Stimulated activated CD8-positive, alpha-beta memory T cell treated with anti-CD3 and anti-CD28 coated beads, Interleukin-15, amount 100 ng/mL, for 24 hours (primary cell): ENCODE measurements at places on chromosomes 16 and 17.

- DNase-seq = no peak
Observed at GRCh38 chr17:61002316-61002736, 324.7 kb downstream of the BCAS3 start.

DNA sequence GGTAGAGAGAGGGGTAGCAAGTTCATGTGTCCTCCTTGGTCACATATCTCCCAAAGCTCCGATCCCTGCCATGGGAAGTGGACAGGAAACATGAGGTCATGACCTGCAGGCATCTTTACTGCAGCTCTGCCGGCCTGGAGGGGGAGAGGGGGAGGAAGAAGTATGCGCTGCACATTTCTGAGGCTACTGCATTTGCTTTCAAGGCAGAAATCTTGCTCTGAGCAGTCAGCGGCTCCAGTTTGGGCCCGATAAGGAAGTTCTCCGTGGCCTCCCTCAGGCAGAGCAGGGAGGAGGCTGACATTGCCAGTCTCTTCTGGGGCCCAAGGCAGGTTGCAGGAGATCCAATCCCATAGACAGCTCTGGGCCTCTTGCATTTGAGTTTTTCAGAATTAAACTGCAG lies 1.5 kb upstream of the NHERF1 start:
- no peak for DNase-seq

- DNase-seq = no peak
Observed at GRCh38 chr16:4225075-4225474, 16.8 kb downstream of the SRL start.

DNA sequence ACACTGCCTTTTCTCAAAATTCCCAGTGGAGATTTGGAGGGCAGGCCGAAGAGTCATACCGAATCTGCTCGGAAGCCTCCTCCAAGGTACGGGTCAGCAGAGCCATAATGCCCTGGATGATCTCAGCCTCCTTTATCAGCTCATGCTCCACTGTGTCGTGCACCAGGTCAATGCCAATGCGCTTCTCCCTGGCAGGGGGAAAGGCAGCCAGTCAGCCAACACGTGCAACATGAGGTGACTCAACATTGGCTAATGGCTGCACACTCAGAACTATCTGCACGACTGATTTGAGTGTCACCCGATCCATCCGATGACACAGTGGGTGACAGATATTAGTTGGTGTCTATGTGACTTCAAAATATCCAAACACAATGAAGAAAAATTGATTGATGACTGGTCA lies 15.8 kb downstream of the TEKT1 start:
- no peak for DNase-seq

DNA sequence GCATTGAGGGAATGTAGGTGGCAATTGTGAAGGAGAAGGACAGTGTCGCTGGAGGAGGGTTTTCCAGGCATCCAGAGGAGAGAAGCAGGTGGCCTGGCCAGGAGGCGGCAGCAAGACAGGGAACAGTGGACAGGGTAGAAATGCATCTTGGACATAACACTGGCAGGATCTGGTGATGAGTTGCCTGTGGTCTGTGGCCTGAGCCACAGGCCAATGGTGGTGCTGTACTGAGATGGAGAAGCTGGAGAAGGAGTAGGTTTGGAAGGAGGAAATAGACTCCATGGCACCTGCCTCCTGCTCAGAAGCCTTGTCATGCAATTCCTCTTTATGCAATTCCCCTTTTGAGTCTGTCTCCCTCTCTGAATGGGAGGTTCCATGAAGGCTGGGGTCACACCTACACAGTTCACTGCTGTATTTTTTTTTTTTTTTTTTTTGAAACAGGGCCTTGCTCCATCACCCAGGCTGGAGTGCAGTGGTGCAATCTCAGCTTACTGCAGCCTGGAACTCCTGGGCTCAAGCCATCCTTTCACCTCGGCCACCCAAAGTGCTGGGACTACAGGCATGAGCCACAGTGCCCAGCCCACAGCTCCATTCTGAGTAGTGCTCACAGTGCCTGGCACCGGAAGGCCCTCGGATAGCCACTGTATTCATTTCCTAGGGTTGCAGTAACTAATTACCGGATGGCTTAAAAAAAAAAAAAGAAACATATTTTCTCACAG lies 13.5 kb upstream of the CACNG4 start:
- DNase-seq = no peak

DNA sequence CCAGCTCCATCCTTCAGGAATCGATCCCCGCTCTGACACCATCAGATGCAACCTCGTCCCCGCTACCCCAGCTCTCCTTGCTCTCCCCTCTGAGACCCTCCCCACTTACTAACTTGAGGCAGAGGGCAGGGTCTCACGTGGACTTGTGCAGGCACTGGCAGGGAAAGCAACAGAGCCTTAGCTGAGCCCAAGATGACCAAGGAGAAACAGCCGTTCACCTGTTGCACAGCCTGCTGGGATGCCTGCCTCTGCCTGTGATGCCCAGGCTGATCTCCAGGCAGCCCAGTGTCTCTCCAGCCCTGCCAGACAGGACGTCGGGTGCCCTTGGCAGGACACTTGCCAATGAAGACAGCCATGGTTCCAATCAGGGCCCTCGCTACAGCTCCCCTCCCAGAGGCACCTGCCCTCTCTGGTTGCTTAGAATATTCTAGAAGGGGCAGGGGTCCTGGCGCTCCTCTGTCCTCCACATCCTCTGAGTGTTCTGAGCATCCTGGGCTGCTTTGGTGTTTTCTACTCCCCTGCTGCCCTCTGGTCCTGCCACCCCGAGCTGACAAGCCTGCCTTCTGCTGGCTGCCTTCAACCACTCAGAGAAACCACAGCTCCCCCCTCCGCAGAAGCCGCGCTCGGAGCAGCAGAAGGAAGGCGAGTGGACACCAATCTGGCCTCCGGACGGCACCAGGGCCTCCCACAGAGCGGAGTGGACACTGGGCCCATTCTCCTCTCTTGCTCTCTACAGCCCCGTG lies 6.7 kb downstream of the CEP295NL start:
- DNase-seq = no peak

DNA sequence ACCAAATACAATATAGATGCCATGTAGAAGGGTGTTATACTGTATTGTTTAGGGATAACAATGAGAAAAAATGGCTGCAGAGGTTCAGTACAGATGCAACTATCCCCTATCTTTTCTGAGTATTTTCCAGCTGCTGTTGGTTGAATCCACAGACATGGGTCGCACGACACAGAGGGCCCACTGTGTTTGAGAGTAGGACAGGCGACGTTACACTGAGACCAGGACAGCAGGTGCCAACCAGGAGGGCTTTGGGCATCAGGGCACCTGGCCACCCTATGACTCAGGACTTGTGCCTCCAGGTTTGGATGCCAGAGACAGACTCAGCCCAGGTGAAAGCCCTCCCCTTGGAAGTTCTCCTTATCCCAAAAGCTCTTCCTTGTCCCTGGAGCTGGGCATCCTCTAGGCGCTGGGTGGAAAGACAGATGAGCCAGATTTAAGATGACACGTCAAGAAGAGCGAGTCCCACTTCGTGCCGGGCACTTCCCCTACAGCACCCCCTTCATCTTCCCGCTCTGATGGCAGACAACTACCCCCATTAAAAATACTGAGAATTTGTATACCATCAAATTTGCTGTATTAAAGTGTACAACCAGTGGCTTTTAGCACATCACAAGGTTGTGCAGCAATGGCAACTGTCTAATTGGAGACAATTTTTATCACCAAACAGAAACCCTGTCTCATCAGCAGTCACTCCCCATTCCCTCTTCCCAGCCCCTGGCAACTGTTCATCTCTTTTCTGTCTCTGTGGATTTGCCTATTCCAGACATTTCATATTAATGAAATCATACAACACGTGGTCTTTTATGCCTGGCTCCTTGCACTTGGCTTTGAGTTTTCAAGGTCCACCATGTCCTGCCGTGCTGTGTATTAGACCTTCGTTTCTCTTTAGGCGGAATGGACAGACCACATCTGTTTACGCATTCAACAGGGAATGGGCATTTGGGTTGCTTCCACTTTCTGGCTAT lies 30.6 kb downstream of the TNFRSF13B start:
- DNase-seq = no peak

- no peak for DNase-seq
Observed at GRCh38 chr17:74785096-74785980, 9.2 kb upstream of the NAT9 start.

GRCh38 chr16:27234171-27234570 lies 30.8 kb downstream of the KDM8 start:
- no peak for DNase-seq

GRCh38 chr17:42530952-42531454 lies 5.0 kb upstream of the NAGLU start:
- no peak for DNase-seq

- DNase-seq = no peak
Observed at GRCh38 chr17:63644846-63645245, 22.6 kb downstream of the MAP3K3 start.

DNA sequence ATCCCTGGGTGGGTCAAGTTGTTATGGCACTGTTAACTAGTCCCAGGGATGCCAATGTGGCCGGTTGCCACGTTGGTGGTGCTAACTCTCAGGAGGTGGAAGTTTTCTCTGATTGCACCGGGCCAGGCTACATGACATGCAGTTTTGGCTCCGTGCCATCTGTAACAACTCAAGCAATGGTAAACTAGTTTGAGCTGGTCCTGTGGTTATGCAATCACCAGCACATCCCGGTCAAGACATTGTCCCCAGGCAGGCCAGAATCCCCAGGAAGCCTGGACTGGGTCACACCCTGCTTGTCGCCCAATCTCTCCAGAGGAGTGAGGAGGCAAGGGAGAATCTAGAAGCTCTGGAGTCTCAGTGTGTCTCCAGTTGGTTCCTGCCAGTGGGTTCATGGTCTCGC lies 10.1 kb upstream of the CCL17 start:
- DNase-seq = no peak

DNA sequence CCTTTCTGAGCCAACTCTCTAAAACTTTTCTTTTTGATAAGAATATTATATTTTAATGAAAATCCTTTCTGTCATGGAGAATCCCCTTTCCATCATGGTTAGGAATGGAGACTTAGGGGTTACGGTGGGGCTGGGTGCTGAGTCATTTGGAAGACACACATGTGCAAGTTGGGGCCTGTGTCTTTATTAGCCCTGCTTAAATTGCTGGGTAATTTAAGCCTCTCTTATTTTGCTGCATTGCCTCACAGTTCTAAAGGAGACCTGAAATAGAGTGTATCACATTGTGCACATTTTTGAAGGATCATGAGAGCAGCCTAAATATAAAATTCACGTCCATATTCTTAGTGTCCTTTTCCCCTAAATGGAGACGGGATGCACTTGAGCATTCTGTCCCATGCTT lies 61.8 kb upstream of the RBFOX1 start:
- DNase-seq = no peak

GRCh38 chr17:8057691-8058114 lies 18.8 kb downstream of the ALOX15B start:
- no peak for DNase-seq

GRCh38 chr17:80945736-80946135 lies 45.9 kb upstream of the CHMP6 start:
- no peak for DNase-seq

- DNase-seq = no peak
Observed at GRCh38 chr17:48502901-48503300, 27.9 kb downstream of the HOXB1 start.

DNA sequence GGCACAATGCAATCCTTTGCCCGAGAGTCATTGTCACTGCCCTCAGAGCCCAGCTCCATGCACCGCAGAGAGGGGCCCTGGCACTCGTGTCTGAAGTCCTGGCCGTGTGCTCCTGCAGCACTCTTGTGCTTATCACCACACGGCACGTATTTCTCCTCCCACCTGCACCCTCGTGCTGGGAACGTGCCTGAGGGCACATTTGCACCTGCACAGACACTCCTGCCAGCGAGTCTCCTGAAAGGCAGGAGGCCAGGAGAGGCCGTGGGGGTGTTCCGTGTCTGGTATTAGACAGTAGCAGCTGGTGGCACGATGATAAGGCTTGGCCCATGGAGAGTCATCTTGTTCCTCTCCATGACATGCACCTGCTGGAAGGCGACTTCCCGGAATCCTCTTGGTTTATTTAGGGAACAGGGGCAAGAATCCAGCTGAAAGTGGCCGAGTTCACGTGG lies 3.4 kb upstream of the ACSF3 start:
- DNase-seq = no peak

DNA sequence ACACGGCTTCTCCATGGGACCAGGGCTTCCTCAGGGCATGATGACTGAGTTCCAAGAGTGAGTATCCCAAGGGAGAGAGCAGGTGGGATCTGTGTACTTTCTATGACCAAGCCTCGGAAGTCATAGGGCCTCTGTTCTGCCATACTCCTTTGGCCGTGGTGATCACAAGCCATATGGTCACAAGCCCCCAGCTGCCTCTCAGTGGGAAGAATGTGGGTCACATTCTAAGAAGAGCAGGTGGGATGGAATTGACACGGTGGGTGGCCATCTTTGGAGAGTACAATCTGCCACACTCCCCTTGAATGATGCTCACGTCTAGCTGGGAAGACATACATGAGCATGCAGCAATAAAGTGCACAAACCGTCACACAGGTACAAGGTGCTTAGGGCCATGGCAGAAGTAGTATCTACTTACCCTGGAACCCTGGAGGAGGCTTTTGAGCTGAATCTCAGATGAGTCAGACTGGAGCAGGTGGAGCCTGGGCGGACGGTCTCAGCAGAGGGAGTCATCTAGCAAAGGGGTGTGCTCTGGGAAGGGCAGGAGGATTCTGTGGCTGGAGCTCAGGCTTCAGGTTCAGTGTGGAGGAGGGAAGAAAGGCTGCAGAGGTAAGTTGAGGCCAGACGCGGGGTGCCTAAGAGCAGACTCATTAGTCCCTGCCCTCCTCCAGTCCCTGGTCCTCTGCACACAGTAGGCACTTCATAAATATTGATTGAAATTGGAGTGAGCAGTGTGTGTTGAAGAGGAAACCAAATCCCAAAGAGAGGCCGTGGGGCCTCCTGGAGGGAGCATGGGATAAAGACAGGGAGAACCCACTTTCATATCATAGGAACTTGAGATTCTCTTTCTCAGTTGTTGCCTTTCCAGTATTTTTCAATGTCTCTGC lies 26.6 kb downstream of the GOSR2 start:
- no peak for DNase-seq

DNA sequence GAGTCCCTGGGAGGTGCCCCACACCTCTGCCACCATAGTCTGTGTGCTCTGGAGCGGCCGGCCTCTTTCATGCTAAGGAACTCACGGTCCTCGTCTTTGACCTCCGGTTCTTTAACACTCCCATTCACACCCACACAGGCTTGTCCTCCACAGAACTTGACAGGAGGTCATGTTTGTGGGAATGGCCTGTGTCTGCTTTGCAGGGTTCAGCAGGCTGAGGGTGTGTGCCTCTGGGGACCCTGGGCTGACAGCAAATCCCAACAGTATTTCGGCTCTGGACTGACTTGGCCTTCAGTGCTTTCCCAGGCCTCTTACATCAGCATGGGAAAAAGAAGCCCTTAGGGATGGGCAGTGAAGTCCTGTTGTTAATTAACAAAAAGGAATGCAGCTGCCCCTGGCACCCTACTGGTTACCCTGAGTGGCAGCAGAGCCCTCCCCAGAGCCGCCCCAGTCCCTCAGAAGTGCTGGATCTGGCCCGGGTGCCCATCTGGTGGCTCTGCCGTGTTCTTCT lies 35.4 kb upstream of the ADORA2B start:
- no peak for DNase-seq

GRCh38 chr16:89034573-89034961 lies 57.6 kb upstream of the CBFA2T3 start:
- DNase-seq = no peak
